ENCODE measurements at places on chromosomes 7 and 10.

DNA sequence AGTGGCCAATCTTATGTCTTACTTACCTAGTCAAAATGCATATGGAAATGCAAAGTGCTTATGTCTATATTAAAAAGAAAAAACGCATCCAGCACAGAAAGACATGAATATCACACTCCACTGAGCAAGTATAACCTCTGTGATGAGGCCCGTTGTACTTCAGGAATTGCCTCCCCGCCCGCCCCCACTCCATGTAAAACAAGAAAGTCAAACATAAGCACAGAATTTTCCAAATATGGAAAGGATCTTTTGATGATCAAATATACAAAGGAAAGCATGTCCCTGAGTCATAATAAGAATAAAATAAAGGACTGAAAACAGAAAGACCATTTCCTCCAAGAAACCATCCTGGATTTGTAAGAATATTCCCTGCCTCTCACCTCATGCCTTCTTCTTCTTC is 229.1 kb downstream of the BAMBI start:
- no peak for DNase-seq

- no peak for DNase-seq
Observed at GRCh38 chr10:49134327-49134726, 506 bp upstream of the FAM170B start.

DNA sequence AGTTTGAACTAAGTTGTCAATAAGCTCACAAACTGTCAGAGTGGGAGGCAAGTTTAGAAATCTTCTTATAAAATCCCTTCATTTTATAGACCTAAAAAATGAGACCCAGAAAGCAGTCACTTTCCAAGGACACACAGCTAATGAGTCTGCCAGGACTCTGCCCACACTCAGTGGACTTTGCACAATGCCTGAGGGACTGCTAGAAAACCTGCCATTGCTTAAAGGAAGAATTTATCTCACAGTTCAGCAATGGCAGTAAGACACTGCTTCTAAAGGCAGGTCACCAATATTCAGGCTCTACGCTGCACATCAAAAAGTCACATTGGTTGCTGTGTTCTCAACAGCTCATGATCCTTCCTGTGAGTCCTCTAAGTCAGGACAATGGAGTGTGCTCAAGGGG is 698.1 kb downstream of the GRID1 start:
- DNase-seq, result no peak

DNA sequence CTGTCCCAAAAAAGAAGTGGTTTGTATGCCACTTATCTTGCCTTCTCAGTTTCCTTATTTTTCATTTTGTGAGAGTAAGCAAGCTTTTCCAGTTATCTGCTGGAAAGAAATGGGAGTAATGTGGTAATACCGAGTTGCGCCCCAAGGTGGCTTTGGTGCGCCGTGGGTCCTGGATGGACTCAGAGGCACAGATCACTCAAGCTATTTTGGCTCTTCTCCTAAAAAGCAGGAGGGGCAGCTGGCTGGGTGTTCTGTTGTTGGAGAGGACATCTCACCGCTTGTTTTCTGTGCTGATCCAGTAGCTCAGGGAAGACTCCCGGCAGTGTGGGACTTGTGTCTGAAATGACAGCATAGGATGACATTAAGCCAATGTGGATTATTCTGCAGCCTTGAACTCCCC is 16.4 kb downstream of the PRKRIP1 start:
- no peak for DNase-seq

DNA sequence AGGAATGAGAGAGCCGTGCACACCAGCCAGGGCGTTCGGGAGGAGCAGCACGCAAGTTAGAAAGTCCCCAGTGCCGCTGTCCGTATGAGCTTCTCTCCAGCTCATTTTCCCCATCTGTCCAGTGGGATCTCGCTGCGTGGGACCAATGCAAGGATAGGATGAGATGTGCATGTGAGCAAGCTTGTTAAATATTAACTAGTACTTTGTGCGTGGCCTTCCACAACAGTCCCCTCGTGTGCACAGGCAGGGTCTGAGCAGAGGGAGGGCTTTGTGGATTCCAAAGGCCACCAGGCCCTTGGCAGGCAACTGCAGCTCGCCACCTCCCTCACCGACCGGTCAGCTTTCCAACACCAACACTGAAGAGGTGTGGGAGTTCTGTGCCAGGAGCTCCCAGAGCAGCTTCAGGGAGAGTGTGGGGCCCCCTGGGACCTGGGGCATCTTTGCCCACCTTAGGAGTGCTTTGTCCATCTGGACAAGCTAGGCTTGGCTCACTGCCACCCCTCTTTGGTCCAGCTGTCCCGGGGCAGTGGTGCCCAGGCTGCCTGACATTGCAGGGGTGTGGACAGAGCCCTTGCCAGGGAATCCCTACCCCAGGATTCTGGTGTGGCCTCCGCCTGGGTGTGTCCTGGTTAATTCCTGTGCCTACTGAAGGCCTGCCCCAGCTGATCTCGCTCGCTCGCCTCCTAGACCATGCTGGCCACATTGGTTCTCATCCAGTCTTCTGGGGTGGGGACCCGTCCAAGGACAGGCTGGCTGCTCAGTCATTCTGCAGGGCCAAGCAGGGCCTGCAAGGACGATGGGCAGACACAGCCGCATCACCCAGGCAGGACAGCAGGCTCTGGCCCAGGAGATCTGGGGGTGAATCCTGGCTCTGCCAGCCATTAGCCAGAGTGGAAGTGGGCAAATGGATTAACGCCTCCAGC is 5.3 kb downstream of the FAM20C start:
- no peak for DNase-seq

DNA sequence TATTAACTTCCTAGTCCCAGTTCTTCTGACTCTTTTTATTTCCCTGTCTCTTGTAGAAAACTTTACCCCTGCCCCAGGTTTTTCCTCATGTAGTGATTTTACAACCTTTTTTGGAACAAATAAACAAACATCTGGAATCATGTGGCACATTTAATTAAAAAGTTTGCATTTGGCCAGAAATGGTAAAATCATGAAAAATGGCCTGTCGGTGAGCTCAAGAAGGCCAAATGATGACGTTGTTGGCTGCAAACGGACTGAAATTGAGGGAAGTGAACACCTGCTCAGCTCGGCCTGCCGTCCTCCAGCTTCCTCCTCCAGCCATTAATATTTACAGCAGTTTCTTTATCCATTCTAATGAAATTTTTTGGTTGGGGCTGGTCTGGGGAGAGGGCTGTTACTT is 902.8 kb downstream of the LRMDA start:
- no peak for DNase-seq

Measured in stimulated activated CD4-positive, alpha-beta T cell treated with anti-CD3 and anti-CD28 coated beads, Interleukin-1b, Interleukin-23, amount 100 ng/mL, for 24 hours (primary cell).